ENCODE measurements at places on chromosomes 4 and X.

GRCh38 chr4:81164623-81165416 is 50.2 kb downstream of the PRKG2 start:
- no peak for DNase-seq

GRCh38 chr4:26061248-26061986 is 147.4 kb downstream of the SMIM20 start:
- peak; percentile 31 for DNase-seq

DNA sequence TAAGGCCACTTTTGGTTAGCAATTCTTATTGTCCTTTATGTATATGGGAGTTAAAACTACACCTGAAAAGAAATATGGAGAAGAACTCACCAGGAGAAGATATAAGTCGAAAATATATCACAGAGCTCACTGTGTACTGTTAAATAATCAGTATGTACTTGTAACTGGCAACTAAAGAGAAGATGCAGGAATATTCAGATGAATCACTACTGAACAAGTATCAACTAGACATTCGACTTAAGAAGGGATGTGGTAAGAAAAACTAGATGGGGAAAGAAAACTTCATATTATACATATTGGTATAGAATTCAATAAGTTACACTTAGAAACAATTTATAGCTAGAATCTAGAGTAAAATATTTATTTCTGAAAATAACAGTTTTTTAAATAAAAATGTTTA is 230.0 kb downstream of the CAMK2D start:
- no peak for DNase-seq

DNA sequence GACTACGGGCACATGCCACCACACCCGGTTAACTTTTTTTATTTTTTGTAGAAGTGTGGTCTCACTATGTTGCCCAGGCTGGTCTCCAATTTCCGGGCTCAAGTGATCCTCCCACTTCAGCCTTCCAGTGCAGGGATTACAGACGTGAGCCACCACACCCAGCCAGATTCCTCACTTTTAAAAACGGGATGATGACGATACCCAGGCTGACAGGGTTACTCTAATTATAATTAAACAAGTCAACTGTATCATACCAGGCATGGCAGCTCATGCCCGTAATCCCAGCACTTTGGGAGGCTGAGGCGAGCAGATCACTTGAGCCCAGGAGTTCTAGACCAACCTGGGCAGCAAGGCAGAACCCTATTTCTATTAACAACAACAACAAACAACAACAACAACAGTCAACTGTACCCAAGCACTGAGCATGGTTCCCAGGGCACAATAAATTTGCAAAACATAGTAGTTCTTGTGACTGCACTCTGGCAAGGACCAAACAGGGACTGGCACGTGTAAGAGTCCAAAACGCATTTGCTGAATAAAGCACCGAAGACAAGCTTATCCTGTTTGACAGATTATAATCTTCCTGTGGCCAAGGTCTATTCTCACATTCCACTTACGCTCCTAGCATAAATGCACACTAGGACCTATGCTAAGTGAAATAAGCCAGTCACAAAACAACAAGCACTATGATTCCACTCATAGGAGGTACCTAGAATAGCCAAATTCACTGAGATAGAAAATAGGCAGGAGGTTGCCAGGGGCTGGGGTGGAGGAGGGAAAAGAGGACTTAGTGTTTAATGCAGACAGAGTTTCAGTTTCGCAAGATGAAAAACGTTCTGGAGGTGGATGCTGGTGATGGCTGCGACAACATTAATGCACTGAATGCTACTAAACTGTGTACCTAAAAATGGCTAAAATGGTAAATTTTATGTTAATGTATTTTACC is 77.5 kb downstream of the IRF2 start:
- DNase-seq = no peak

- DNase-seq = no peak
Measured at GRCh38 chr4:140841186-140841585, 85.0 kb upstream of the TBC1D9 start.

DNA sequence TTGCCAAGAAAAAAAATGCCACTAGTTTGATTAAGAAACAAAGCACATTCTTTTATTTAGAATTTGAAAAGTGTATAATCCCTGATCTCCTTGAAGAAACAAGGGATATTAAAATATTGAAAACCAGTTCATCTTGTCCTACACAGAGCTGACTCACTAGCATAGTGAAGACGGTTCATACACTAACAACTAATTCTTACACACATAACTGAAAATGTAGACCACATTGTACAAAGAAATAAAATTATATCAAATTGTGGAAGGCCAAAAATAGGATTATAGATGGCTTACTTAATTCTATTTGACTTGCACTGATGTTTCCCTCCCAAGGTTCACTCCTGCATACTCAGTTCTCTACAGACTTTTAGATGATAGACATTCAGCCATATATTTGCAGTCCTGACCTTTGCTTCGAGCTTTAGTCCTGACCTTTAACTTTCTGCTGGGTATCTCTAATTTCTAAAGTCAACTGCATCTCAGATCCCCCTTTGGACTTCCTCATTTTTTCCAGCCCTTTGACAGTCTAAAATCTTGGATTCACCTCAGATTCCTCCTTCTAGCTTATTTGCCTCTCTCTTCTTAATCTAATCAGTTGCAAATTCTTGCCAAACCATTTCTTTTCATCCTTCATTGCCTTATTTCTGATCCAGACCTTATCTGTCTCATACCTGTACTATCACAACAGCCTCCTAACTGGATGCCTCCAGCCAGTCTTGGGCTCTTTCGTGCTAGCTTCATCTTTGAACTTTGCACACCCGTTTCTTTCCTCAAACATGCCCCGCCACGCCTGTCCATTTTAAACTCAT is 4.5 kb upstream of the WWC2 start:
- no peak for DNase-seq

DNA sequence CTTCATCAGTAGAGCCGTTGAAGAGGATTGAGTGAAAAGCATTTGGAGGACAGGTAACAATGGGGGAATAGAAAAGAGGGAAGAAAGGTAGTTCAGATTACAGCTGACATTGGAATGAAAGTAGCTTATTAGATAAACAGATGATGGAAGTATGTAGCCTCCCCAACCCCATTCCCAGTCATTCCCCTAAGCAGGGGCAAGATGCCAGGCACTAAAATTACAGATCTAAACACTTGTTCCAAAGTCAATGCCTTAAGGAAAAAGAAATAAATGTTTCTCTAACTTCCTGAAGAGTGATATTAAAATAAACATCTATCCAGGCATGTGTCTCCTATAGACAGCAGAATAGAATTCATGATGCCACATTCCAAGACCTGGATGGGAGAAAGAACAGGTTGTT is 350.8 kb downstream of the PDGFC start:
- DNase-seq = no peak

DNA sequence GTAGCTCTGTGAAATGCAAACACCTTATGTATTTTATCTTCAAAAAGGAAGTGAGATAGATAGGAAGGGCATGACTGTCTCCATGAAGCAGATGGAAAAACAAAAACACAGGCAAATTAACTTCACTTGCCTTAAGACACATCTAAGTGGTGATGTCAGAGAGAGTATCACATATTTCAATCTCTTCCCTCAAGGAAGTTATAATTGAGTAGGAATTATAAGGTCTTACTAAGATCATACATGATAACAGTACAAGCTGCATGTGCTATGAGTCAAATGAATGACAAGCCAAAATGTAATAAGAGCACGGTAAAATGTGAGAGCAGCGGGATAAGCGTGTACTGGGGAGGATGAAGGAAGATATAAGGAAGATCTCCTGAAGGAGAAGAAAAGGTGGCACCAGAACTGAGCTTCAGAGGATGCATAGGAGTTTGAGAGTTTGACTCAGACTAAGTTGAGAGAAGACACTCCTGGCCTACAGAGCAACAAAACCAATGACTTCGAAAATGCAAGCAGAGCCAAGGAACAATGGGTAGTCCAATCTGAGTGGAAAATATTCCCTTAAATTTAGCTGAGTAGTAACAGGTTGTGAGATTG is 43.3 kb upstream of the GALNT7 start:
- no peak for DNase-seq

DNA sequence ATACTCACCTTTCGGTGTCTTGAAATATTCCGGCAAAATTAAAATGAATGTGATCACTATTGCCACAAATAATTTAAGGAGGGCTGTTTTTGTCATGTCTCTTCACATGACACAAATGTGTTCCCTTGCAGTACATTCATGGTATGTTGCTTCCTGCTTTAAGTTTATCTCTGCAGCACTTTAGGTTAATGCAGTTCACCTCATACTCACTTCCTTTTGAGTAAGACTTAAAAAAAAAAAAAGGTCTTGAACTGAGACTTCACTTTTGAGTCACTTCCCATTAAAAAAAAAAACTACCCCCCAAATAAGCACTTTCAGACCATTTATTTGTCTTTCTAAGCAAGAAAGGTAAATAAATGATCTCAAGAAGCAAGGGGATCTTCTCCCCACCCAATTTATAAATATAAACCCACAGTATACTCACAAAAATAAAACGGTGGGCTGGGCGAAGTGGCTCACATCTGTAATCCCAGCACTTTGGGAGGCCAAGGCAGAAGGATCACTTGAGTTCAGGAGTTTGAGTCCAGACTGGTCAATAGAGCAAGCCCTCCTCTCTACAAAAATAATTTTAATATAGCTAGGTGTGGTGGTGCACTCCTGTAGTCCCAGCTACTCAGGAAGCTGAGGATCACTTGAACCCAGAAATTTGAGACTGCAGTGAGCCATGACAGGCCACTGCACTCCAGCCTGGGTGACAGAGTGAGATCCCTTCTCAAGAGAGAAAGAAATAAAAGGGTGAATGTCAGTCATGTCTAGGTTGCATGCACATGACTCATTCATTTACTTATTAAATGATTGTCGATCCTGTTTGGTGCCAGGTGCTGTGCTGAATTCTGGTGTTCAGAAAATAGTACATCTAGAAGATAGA is at the start of gene TMEM156:
Gene TMEM156 (minus strand): TSS at position 192 of the 868 bp plus-strand sequence. CDS start 96 bp downstream, at position 96.
- peak; percentile 82 for DNase-seq

DNA sequence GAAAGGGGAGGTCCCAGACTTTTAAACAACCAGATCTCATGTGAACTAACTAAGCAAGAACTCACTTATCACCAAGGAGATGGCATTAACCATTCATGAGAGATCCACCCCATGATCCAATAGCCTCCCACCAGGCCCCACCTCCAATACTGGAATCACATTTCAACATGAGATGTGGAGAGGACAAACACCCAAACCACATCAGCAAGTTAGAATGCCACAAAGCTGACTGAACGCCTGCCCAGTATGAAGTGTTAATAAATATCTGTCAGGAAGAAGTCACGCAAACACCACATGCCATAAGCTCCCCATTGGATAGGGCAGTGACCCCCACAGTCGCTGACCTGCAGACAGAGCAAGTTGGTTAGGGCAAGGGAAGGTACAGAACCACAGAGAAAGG is 14.3 kb downstream of the SLC10A6 start:
- no peak for DNase-seq

GRCh38 chr4:126386512-126386911 is 1071.8 kb downstream of the FAT4 start:
- no peak for DNase-seq

DNA sequence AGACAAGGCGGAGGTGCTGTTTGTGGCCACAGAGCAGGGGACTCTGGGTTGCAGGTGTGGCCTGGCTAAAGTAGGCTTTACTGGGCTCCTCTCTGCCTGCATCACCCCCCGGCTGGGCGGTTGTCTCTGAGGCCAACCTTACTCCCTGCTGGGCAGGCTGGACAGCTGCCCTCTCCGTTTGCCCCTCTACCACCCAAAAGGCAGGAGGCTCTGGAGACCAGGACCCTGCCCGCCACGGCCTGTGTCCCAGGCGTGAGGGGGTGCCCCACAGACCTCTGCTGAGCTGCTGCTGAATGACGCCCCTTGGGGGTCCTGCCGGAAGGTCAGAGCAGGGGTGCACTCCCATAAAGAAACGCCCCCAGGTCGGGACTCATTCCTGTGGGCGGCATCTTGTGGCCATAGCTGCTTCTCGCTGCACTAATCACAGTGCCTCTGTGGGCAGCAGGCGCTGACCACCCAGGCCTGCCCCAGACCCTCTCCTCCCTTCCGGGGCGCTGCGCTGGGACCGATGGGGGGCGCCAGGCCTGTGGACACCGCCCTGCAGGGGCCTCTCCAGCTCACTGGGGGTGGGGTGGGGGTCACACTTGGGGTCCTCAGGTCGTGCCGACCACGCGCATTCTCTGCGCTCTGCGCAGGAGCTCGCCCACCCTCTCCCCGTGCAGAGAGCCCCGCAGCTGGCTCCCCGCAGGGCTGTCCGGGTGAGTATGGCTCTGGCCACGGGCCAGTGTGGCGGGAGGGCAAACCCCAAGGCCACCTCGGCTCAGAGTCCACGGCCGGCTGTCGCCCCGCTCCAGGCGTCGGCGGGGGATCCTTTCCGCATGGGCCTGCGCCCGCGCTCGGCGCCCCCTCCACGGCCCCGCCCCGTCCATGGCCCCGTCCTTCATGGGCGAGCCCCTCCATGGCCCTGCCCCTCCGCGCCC is 920 bp downstream of the HTT-AS start:
- no peak for DNase-seq

DNA sequence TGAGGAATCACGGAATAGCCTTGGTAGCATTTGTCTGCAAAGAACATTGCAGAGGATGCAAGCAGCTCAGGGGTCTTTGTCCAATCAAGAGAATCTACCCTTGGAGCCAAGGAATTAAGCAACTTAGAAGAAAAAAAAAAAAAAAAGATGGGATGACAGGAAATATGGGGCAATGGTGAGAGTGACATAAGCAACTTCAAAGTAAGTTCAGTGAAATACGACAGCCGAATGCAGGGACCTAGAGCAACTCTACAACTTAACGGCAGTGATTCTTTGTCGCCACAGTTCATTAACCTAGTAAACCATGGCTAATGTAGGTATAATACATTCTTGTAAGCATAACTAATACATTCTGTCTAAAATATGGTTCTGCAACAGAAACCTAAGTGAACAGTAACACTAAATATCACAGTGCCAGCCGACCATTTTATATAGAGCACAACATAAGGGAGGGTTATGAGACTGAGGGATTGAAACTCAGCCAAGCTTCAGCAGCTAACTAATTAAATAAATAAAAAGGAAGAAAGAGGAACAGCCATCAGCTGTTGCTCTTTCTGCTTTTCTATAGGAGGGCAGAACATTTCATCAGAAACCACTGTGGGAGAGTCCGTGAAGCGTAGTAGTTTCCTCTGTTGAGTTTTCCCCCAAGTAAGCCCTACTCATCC is 74.7 kb downstream of the PPARGC1A start:
- DNase-seq = no peak

DNA sequence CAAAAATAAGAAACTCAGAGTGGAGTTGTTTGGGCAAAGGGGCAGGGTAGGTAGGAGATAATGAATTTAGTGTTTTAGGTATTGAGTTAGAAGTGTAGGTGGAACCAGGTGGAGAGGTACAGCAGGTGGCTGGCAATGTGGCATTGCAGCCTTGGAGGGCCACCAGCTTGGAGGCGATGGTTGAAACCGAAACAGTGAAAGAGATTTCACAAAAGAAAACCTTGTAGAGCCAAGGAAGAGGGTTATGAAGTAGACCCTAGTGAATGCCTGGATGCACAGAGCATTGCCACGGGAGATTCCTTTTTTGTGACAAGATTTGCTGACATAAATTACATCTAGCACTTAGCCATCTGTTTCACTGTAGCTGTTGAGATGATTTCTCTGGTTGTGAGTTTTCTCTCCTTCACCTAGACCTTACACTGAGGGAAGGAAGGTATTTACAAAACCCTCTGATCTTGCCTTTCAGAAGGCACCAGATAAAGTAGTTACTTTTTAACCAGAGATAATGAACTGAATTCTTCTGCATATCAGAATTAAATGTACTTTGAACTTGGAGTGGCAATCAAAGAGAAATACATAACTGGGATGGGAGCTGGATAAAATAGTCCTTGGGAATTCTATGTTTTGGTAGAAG is 104.1 kb upstream of the CASK start:
- DNase-seq = no peak
